ENCODE measurements at places on chromosomes 16 and 17. TPM values are rescaled to one million over a fixed set of nuclear protein-coding genes. Genes with fewer than 3 reads are reported as not detected.

- DNase-seq = no peak
Measured at GRCh38 chr16:84141143-84141670, 3.8 kb downstream of the HSDL1 start.

DNA sequence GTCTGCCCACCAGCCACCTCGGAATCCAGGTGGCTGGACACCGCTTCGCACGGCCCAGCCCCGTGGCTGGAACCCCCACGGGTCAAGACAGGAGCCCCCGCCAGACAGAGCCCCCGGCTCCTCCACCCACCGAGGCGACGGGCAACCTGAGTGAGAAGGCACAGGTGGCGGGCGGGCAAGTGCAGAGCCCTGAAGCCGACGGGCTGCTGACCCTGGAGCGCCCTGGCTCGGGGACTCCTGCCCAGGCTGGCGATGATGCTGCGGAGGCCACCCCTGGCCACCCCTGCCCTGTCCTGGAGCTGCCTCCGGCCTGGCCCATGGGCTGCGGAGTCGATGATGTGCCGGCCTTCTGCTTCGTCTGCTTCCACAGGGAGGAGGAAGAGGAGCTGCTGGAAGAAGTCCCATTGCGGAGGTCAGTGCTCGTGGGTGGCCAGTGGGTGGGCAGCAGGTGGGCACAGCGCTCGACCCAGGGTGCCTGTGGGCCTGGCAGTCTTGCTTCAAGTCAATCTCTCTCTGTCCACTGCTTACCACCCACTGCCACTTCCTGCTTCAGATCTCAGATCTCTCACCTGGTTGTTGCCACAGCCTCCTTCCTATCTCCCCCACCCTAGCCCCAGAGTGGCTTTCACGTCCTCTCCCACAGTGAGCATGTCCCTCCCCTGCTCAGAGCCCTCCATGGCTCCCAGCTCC is 33.1 kb upstream of the SBK1 start:
- no peak for DNase-seq

DNA sequence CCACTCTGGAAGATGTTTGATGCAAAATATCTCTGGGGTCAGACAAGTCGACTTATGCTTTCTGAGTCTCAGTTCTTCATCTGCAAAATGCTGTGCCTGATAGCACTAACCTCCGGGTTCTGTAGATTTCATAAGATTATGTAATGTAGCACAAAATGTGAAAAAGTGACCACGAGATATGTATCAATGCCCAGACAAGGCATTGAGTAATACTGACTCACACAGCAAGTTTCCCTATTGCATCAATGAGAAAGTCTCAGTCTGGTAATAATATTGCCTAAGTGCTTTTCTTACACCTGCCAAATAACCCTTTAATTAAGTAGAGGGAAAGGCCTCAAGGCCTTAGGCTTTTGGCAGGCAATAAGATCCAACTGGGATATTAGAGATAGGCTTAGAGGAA is 41.4 kb upstream of the MMP2 start:
- DNase-seq = no peak

DNA sequence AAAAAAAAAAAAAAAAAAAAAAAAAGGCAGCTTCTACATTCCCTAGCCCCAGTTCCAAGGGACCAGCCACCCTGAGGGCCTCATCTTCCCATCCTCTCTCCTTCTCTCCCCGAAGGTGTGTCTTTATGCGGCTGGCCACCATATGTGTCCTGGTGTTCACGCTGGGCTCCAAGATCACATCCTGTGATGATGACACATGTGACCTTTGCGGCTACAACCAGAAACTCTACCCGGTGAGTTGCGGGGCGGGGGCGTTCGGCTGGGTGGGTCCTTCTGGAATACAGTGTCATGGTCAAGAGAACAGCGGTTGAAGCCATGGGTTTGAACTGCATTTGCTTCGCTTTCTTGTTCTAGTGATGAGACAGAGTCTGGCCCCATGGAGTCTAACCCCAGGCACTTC is 22.6 kb upstream of the COQ7 start:
- DNase-seq = no peak

DNA sequence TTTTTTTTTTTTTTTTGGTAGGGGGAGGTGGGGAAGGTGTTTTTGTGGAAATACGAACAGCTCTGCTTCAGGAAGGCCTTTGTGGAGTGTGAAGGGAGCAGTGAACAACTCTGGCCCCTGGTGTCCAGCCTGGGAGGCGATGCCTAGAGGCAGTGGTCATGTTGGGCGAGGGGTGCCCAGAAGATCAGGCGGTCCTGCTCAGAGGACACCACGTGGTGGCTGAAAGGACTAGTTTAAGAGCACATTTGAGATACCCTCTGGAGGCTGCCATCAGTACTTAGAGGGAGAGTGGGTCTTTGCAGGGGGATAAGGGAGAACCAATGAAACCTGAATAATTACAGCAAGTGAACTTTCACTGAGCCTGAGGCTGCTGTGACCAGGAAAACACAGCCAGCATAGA is 40.1 kb upstream of the RHOT1 start:
- DNase-seq = peak; percentile 57

DNA sequence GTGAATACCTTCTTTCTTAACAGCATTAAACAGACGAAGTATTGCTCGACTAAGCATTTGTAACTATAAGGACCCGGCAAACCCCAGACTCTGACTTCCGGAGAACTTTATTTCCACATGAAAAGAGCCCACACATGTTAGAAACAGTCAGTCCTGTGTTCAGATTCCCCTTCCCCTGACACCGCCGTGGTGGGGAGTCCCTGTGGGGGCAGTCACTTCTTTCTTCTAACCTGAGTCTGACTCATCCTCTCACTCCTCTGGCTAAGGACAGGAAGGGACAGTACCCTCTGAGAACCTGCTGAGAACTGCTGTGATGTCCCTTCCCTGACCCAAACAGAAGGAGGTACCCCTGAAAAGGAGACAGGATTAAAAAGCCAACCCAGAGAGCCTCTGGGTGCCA is 165.1 kb downstream of the XYLT1 start:
- no peak for DNase-seq

DNA sequence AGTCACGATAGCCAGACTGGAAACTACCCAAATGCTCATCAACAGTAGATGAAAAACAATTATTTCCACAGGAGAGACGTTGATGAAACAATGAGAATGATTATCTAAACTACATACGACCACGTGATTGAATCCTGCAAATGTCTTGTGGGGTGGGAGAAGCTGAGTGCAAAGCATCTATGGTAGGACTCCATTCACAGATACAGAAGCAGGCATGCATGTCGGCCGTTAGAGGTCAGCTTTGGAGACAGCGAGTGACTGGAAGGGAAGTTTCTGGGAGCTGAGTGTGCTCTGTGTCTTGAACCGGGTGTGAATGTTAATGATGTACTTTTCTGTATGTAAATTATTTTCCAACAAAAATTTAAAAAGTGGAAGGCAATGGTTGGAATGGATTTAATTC is 71.5 kb upstream of the DNAJA2 start:
- no peak for DNase-seq

DNA sequence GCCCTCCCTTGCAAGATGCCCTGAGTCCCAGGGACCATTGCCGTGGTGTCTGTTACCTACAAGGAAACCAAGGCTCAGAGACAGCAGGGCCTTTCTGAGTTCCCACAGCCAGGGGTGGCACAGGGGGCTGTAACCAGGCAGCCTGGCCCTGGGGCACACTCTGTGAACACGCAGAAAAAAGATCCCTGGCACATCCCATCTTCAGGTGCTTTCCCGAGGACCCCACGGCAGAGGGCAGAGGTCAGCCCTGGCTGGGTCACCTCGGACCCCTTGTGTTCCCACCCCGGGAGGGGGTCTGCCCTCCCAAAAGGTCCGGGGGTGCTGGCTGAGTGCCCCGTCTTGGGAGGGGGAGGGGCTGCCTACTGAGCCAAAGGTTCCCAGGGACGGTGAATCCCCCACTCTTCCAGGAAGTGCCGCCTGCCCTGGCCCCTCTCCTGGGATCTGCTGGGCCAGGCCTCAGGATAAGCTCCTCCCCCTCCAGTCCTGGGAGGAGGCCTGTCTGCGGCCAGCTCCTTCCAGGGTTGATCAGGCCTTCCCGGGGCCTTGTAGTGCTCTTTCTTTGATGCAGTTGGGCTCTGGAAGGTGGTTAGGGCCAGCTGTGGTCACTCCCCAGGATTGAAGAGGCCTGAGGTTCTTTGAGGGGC is 8.1 kb downstream of the GLIS2 start:
- DNase-seq = peak; percentile 86

DNA sequence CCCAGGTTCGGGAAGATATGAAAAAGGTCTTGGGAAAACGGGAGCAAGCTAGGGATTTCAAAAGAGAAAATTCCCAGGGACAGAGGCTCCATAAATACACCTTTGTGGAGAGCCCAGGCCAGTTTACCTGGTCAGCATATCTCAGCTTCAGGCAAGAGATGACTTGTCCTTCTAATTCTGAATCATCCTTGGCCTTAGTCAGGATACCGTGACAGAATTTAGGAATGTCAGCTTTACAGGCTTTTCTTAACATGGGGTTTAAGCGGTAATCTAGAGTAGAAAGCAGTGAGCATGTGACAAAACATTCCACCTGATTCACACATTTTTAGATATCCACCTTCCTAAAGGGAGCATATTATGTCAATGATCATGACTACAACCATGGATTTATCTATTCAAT is 41.1 kb upstream of the CLEC18B start:
- no peak for DNase-seq

The CACNG1 gene
- total RNA-seq = not detected

The MT1A gene
- not detected for total RNA-seq

The CBX2 gene
- total RNA-seq = 75.0 TPM

The TMC5 gene
- total RNA-seq = 1.5 TPM
